ENCODE measurements at places on chromosomes 16 and 17. TPM values are rescaled to one million over a fixed set of nuclear protein-coding genes. Genes with fewer than 3 reads are reported as not detected.

Gene KRTAP3-2
- not detected for total RNA-seq

DNA sequence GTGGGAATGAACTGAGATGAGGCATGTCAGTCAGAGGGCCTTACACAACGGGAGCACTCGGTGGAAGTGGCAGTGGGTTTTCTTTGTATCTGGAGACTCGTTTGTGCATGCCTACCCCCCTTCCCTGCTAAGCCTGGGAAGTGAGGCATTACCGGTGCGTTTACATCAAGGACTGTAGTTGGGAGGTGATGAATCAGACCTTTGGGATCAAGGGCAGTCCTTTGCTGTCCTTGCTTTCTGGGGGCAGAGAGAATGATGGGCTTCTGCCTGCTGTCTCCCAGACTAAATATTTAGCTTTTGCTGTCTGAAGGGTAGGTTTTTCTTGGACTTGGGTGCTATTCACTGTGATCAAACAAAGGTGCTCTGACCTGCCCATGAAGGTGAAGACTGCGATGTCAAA lies 83.0 kb downstream of the WWP2 start:
- no peak for DNase-seq

Gene TMIGD1
- not detected for total RNA-seq

DNA sequence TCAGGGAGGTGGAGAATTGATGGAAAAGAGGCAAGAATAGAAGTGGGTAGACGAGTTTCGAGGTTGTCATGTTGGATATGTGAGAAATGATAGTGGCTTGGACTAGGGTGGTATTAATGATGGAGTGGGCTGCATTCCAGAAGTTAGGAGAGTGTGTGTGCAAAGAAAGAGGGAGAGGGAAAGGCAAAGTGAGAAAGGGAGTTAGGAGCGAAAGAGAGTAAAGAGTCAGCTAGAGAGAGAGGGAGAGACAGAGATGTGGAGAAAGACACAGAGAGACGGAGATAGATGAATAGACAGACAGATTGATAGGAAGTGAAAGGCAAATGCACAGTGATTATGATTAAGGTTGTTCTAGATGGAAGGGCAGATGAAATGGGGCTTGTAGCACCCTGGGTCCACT lies 5.4 kb upstream of the GPR139 start:
- no peak for DNase-seq

Gene ABCC11
- 0.09 TPM for total RNA-seq

Gene PDPK1
- total RNA-seq: 27.9 TPM

DNA sequence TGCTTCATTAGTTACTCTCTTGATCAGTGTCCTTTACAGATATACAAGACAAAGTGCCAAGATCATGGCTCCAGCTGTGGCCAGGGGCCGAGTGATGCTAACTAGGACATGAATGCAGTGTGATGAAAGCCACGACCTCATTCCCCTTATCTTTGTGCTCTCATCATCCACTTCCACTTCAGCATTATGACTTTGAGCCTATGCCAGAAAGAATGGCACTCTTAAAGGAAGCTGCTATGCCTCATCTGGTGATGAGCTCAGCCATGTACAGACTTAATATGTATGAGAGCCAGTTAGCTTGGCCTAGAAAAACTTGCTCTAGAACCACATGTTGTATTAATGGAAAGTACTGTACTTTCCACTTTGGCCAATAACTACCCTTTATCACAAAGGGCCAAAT lies 179.1 kb downstream of the TOX3 start:
- no peak for DNase-seq

DNA sequence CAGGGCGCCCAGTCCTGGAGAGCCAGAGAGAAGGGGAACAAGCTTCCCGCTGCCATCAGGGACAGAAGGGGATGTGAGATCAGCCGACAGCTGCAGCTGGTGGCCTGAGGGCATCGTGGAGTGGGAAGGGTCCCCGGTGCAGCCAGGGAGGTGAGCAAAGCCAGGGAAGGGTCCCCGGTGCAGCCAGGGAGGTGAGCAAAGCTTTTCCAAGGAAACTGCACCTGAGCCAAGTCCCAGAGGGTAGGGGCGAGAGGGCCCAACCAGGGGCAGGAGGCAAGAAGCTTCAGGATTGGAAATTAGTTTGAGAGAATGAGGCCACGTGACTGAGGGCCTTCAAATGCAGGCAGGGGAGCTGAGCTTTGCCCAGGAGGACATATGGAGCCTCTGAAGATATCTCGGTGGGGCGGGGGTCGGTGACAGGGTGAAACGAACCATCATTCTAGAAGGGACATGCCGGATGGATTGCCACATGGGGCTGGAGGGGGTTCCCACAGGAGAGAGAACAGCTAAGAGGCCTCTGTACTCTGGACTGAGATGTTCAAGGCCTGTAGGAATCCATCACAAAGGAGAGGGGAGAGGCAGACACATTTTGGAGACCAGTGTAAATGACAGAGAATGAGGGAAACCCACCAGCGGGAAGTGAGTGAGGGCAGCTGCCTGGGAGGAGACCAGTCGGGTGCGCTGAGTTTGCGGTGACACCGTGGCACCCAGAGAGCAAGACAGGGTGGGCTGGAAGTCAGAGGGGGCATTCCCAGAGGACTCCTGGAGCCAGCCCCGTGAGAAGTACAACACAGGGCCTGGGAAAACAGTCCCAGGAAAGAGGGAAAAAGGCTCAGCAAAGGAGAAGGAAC lies 31.4 kb upstream of the RPH3AL start:
- DNase-seq: no peak

GRCh38 chr16:2085669-2086068 lies 37.9 kb downstream of the TSC2 start:
- DNase-seq: peak; percentile 29

DNA sequence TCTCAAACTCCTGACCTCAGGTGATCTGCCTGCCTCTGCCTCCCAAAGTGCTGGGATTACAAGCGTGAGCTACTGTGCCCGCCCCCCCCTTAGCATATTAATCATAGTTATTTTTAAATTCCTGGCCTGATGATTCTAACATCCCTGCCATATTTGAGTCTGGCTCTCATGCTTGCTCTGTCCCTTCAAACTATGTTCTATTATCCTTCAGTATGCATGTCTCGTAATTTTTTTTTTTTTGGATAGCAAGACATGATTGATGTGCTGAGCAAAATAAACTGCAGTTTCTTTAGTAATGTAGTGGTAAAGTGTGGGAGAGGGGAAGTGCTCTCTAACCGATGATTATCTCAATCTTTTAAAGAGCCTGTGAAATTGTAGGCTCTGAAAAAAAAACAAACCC lies 34.3 kb upstream of the TMEM92 start:
- no peak for DNase-seq

DNA sequence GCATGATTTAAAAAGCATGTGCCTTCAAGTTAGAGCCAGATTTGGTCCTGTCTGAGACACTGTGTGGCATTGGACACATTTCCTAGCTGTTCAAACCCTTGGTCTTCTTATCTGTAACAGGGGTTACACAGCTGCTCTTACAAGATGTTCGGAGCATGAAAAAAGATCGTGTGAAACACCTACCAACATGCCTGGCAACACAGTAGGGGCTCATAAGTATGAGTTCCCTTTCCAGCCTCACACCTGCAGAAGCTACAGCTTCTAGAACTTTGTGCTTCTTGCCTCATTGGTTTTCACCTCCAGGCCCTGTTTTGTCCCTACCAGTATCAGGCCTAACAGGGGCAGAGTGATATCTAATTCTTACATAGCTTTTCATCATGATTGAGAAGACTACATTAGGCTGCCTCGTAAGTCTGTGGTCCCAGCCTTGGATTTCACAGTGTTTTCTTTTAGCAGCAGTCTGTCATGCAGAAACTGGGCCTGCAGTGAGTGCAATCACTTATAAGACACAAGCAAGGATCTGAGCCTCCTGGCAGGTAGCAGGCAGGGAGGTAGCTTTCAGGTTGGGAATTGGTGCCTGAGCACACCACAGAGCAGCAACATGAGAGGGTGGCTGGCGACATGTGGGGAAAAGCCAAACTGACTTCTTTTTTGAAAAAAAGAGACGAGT lies 78.8 kb downstream of the CCDC182 start:
- DNase-seq: no peak

Measured in fibroblast of the aortic adventitia (primary cell).